ENCODE measurements at places on chromosomes 1 and 21.
A peak's percentile ranks its signal among the peaks of the same experiment; 100 is the strongest.

GRCh38 chr1:43302721-43303470 is 2.1 kb downstream of the TIE1 start:
- peaks cover 8% of the 10 kb centered on the region for H3K4me1 ChIP-seq
- DNase-seq = peak; percentile 96
- H3K4me3 ChIP-seq = no peak overlapping the region
- no peak overlapping the region for H3K27ac ChIP-seq
- no peaks in the 10 kb centered on the region for H3K27me3 ChIP-seq
- H3K36me3 ChIP-seq = no peaks in the 10 kb centered on the region

- no peaks in the 10 kb centered on the region for H3K36me3 ChIP-seq
- H3K27me3 ChIP-seq = no peaks in the 10 kb centered on the region
- no peak for DNase-seq
- H3K27ac ChIP-seq = no peak overlapping the region
These were observed 18.4 kb upstream of the GFI1 start for GRCh38 chr1:92505015-92505692.

- H3K27ac ChIP-seq = no peak overlapping the region
- no peaks in the 10 kb centered on the region for H3K36me3 ChIP-seq
- H3K27me3 ChIP-seq = peaks cover 3% of the 10 kb centered on the region
- H3K4me1 ChIP-seq = no peaks in the 10 kb centered on the region
- no peak overlapping the region for H3K4me3 ChIP-seq
These were observed 8.8 kb downstream of the OBSCN start for GRCh38 chr1:228216371-228217320.

DNA sequence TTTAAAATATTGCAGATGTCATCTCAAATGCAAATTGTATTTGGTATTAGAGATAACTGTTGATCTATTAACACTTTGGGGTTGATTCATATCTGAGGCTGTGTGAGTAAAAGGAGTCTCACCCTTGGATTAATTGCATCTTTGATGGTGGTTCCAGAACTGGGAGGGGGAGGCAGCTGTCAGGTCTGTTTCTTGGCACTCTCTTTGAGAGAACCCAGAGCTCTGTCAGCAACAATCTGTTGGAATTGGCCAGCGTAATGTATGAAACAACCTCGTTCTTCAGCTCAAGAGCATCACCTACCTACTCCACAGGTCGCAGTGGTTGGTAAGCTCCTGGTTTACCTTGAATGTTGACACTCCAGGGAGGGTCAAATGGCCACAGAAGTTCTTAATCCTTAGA is 424.1 kb downstream of the CAMTA1 start:
- DNase-seq = no peak
- no peaks in the 10 kb centered on the region for H3K36me3 ChIP-seq
- H3K4me3 ChIP-seq = no peak overlapping the region
- no peak overlapping the region for H3K27ac ChIP-seq
- H3K27me3 ChIP-seq = peaks cover 17% of the 10 kb centered on the region

GRCh38 chr1:25890239-25891034 is 14.9 kb upstream of the PAQR7 start:
- H3K27ac ChIP-seq = peak overlapping the region; percentile 23
- H3K4me1 ChIP-seq = peaks cover 36% of the 10 kb centered on the region
- H3K27me3 ChIP-seq = no peaks in the 10 kb centered on the region
- H3K4me3 ChIP-seq = no peak overlapping the region

GRCh38 chr1:6082430-6082971 is 36.8 kb downstream of the KCNAB2 start:
- H3K27me3 ChIP-seq = no peaks in the 10 kb centered on the region
- H3K4me1 ChIP-seq = no peaks in the 10 kb centered on the region
- no peak overlapping the region for H3K27ac ChIP-seq
- no peaks in the 10 kb centered on the region for H3K36me3 ChIP-seq
- no peak for DNase-seq

Data from osteoblast (primary cell).